NCI-H1105 treated with DMSO at 0.1 percent for 48 hours (cell line): ENCODE measurements at places on chromosomes 3 and 15.
A peak's percentile ranks its signal among the peaks of the same experiment; 100 is the strongest.

GRCh38 chr3:134330883-134331810, 43.1 kb downstream of the AMOTL2 start:
- DNase-seq: no peak

DNA sequence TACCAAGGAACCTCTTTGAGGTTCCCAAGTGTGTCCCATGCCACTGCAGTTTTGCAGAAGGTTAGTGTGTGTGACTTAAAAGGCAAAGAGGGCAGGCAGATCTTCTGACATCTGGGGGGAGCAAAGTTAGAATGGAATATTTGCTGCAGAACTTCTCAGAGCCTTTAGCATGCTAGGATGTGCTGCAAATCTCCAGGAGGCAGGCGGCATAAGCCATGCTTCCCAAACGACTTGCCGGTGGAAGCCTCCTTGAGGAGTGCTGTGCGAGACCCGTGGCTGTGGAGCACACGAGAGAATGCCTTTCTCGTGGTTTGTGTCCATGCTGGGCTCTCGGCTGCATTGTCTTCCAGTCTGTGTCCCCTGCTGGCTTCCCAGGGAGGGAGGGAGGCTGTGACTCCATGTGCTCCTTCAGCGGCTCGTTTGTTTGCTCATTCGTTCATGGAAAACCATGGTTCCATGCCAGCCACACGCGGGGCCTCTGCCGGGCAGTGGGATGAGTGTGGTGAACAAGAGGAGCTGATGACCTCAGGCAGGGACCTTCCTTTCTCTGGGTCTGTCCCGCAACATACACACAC, 13.8 kb downstream of the HDAC11 start:
- DNase-seq: no peak

DNA sequence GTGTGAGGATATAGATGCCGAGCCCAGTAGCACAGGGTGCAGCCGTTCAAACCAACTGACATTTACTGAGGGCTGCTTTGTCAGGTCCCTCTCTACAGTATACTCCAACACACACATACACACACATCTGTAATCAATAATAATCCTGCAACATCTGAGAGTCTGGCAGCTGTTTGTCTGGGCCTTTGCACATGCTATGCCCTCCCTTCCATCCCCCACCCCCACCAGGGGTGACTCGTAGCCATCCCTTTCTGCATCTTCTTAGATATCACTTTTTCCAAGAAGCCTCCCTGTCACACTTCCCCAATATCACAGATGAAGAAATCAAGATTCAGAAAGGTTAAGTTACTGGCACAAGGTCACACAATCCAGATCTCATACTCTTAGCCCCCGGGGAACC, 13.7 kb downstream of the SPATA12 start:
- DNase-seq: no peak

- no peak for DNase-seq
Observed at GRCh38 chr15:52428297-52428696, 100.4 kb downstream of the MYO5A start.

GRCh38 chr3:126160243-126161210, 19.9 kb downstream of the ALDH1L1 start:
- DNase-seq: no peak

- DNase-seq: no peak
Observed at GRCh38 chr15:31867536-31868442, 162.5 kb upstream of the CHRNA7 start.

GRCh38 chr3:157459706-157460105, 23.1 kb downstream of the PTX3 start:
- DNase-seq: no peak

- DNase-seq: peak; percentile 50
Observed at GRCh38 chr3:50347187-50347813, 1.8 kb upstream of the ZMYND10 start.

DNA sequence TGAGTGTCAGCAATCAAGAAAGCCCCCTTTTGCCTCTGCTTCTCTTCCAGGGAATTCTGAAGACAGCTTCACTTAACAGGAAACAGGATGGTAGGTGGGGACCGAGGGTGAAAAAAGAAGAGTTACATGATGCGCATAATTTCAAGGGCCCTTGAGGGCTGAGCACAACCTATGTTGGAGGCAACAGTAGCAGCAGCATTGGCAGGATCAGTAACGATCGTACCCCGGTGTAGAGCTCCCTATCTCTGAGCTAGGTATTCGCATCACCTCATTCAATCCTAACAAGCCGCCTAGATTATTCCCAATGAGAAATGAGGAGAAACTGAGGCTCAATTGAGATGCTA, 432 bp upstream of the RAD54L2 start:
- DNase-seq: no peak

GRCh38 chr15:23869396-23869795, 182.3 kb upstream of the NDN start:
- no peak for DNase-seq

GRCh38 chr3:159882790-159883779, 105.5 kb upstream of the IL12A start:
- peak; percentile 95 for DNase-seq

- no peak for DNase-seq
Observed at GRCh38 chr15:66968806-66969596, 96.4 kb upstream of the SMAD3 start.

DNA sequence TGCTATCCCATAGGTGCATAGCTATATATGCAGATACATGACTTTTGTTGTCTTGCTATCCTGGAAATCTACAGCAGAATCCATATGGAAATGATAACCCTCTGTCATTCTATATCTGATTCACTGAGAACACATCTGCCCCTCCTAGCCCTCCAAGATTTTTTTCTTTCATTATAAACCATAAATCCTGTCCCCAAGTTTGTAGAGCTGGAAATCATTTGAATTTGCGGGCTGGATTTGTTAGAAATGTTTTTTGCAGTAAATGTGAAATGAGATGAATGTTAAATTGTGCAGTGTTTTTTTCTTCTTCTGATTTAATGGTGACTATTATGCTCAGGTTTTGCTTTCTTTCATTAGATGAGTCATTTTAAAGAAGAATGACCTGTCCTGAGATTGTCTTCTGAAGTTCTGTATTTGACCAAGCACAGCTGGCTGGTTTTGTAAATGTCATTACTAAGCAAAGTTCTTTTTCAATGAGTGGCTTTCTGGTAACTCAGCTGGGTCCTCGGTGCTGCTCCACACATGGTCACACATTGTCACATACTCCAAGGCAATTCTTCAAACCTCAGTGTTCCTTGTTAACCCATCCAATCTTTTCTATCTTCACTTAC, 25.3 kb upstream of the ABHD17C start:
- no peak for DNase-seq

GRCh38 chr15:77871852-77872371, 205.6 kb downstream of the TBC1D2B start:
- DNase-seq: no peak

GRCh38 chr3:40645883-40646282, 121.1 kb downstream of the ZNF621 start:
- no peak for DNase-seq

DNA sequence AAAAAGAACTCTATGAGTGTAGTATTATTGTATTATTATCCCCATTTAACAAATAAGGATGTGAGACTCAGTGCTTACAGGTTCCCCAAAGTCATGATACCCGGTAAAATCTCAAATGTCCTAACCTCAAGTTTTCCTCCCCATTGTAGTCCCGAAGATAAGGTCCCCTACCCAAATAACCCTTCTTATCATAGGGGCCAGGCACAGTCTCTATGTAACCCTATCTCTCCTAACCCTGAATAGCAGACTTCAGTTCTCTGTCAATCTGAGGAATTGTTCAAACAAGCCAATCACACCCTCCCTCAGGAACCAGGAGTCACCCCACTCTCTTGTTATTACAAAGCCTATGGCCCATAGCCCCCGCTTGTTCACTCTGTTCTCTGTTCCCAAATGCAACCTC, 10.5 kb upstream of the SUSD5 start:
- DNase-seq: no peak

DNA sequence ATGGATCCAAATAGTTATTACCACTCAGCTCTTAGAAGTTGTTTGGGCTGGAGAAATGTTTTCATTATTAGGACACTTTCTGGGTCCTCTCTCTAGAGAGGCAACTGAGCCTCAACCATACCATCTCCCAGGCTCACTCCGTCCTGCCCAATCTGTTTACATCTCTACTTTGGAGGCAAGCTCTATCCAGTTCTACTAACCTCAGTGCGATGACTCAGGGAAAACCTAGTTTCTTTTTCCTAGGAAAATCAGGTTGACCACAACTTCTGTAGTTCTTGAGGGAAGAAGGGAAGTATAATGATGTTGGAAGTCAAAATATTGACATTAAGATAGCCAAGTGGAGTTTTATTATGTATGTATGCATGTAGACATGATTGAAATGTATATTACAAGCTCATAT, 40.4 kb downstream of the LPP start:
- DNase-seq: no peak

- no peak for DNase-seq
Observed at GRCh38 chr3:41159588-41160189, 39.6 kb upstream of the CTNNB1 start.

DNA sequence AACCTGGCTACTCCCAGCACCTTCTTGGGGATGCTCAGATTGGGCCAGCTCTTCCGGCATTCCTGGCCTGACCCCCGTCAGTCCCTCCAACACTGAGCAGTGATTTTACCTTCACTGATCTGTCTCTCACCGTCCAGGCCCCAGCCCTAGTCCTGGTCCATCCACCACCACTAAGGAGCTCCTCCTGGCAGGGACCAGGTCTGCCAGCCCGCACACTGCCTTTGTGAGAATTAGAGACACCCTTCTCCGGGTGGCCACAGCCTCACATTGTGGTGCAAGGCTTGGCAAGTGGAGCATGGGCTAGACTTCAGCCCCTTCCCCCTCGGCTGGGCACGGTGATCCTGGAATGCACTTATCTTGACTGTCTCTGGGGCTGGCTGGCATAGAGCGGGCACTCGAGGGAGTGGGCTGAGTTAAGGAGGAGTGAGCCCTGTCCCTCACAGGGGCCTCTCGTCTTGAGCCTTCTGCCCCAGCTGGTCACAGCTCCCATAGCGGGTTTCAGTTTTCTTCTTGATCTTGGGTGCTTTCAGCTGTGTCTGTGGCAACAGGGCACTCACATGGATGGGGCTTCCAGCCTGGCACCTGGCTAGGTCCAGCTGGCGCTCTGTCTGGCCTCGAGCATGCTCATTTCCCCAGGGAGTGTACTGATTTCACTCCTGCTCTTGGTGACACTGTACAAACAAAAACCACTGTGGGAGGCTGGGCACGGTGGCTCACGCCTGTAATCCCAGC, 53.9 kb downstream of the LINGO1 start:
- DNase-seq: no peak

GRCh38 chr3:187662848-187663409, 7.3 kb downstream of the SST start:
- no peak for DNase-seq

GRCh38 chr3:197880491-197881269, 69.3 kb upstream of the RPL35A start:
- no peak for DNase-seq

DNA sequence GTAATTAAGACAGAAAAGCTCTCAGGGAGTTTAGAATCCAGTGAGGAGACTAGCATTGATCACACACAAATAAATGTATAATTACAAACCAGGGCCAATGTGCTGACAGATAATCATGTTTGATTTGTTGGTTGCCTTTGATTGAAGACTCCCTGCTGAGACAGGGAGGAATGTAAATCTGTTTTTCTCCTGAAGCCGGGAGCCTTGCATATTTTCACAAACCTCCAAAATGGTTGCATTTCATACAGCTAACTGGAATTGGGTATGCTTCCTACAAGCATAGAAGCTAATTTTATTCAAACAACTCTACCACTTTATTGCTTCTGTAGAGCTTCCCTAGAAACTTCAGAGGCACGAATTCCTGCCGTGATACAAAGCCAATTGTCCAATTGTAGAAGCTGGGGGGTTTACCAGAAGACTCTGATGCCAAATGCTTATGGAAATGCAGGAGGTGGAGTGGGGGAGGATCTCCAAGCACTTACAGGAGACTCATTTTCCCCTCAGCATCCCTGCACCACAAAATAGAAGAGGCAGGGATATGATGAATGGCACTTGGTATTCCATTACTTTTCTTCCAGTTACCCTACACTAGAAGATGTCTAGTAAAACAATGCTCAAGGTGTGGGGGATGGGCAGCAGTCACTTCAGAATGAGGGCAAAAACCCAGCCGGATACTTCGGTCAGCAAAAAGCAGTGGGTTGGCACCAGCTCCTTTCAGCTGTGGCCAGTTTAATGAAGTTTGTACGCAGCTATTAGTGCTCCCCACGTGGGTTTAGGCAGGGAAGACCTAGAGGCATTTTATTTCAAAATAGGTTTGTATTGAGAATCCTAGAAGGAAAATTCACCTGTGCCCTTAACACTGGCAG, 11.4 kb upstream of the MEX3B start:
- DNase-seq: no peak

- DNase-seq: no peak
Observed at GRCh38 chr3:34072297-34072696, 273.9 kb downstream of the PDCD6IP start.

DNA sequence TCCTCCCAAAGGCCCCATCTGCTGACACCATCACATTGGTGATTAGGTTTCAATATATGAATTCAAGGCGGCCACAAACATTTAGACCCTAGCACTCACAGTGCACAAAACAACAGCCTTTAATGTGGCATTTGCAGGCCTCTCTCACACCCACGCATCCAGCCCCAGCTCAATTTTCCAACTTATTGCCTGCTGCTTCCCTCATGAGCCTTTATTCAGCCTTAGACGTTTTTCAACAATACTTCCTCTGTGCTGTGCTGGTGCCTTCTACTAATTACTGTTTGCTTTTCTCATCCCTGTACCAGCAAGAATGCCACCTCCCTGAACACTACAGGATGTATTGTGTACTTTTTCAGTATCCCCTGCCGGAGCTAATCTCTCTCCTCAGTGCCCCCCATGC, 334.6 kb downstream of the GABRB3 start:
- DNase-seq: no peak

GRCh38 chr3:115758076-115758763, 134.9 kb downstream of the GAP43 start:
- DNase-seq: no peak

GRCh38 chr3:46655271-46655670, 38.2 kb downstream of the ALS2CL start:
- no peak for DNase-seq

- no peak for DNase-seq
Observed at GRCh38 chr3:177525987-177526712, 328.9 kb upstream of the TBL1XR1 start.

- DNase-seq: no peak
Observed at GRCh38 chr3:58079773-58080172, 71.6 kb downstream of the FLNB start.

DNA sequence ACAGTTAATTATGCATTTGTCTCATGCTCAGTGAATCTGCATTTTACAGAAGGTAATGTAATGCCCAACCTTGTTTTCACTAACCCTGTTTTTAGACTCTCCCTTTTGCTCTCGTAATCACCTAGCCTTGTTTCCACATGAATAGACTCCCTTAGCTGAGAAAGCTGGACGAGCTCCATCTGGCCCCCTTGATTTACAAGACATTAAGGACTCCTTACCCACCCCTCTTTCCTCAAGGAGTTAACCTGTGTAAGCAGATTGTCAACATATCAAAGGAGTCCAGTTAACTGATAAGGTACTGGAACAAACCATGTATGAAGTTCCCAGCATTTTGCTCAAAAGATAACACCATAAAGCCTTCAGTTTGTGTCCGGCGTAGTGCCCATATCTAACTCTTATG, 99.6 kb downstream of the VPS8 start:
- DNase-seq: no peak
